ENCODE measurements at places on chromosomes 16 and 17.
A peak's percentile ranks its signal among the peaks of the same experiment; 100 is the strongest.

- DNase-seq: no peak
Measured at GRCh38 chr16:11526655-11527350, 59.9 kb downstream of the LITAF start.

DNA sequence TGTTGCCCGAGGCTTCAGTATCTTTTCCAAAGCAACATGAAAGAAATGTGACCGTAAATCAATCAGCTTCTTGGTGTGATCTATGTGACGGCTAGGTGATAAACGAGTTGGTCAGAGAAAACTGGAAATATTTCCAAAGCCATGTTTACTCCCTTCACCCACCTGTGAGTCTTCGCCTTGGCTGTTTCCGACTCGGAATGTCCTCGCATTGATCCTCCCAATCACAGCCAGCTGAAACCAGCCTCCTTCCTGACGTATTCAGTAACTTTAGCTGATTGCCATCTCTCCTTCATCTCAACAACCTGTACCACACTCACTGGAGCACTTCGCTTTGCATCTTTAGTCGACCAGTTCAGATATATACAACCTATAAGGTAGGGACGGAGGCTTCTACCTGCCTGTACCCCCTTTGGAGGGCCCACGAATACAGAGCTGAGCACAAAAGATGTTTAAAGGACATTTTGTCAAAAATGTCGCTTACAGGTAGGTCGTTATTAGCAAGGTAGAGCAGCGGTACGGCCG lies 705 bp downstream of the KRABD2 start:
- DNase-seq: no peak

- DNase-seq: no peak
Measured at GRCh38 chr16:3431779-3432219, 11.5 kb downstream of the ZNF597 start.

- no peak for DNase-seq
Measured at GRCh38 chr17:32222621-32223020, 43.0 kb upstream of the RHBDL3 start.

DNA sequence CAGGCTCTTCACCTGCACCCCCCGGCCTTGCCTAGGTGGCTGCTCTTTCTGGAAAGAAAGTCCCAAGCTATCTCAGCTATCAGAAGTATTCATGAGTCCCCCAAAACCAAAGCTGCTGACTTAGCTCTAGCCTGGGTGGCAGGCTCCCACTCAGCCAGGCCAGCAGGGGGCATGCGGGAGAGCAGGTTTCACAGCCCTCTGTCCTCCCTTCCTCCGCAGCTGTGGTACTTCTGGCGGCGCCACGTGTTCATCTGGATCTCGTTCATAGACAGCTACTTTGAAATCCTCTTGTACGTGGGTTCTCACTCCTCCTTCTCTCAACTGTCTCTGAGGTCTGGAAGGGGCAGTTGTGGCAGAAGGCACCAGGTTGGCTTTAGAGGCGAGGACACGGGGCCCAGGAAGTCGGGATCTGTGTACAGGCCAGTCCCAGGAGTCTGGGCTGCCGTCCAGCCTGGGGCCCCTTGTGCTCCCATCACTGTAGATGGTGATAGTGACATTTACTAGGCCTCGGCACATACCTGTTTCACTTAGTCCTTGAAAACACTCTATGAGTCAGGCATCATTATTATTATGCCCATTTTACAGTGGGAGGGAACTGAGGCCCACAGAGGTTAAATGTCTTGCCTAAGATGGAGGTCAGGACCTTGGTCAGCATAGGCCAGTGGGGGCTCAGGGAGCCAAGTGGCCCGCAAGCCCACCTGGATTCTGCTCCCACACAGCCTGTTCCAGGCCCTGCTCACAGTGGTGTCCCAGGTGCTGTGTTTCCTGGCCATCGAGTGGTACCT lies 12.9 kb downstream of the TRPV2 start:
- DNase-seq: peak; percentile 63
